IMR-90 (cell line): ENCODE measurements at places on chromosomes 5 and 9.

DNA sequence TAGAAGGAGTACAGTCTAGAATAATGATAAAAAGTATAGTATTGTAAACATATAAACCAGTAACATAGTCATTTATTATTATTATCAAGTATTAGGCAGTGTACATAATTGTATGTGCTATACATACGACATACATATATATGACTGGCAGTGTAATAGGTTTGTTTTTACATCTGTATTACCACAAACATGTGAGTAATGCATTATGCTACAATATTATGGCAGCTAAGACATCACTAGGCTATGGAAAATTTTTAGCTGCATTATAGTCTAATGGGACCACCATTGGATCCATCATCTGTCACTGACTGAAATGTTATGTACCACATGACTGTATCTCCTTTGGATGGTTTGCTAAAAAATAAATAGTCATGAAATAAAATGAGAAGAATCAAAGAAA, 530.0 kb downstream of the PRR16 start:
- DNase-seq = no peak

- DNase-seq = no peak
Measured at GRCh38 chr9:114722937-114723620, 41.1 kb upstream of the TEX48 start.

DNA sequence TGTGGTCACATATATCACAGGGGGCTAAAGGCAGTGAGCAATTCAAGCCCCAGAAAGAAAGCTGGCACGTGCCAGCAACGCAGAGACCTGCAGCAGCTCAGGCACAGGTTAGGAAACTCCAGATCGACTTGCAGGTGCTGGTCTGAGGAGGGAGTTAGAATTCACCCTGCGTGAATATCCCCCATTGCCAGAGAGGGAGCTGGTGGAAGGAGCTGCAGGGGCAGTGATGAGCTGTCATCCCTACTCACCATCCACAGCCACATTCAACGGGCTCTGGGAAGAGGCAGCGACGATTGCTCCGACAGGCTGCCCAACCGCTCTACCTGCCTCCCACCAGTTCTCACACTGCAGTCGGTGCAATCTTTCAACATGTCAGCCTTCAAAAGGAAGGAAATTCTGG, 40.8 kb upstream of the CLK4 start:
- no peak for DNase-seq

GRCh38 chr5:124963236-124963919, 216.9 kb upstream of the ZNF608 start:
- peak; percentile 95 for DNase-seq

- no peak for DNase-seq
Measured at GRCh38 chr5:72499730-72500129, 7.5 kb downstream of the ZNF366 start.

DNA sequence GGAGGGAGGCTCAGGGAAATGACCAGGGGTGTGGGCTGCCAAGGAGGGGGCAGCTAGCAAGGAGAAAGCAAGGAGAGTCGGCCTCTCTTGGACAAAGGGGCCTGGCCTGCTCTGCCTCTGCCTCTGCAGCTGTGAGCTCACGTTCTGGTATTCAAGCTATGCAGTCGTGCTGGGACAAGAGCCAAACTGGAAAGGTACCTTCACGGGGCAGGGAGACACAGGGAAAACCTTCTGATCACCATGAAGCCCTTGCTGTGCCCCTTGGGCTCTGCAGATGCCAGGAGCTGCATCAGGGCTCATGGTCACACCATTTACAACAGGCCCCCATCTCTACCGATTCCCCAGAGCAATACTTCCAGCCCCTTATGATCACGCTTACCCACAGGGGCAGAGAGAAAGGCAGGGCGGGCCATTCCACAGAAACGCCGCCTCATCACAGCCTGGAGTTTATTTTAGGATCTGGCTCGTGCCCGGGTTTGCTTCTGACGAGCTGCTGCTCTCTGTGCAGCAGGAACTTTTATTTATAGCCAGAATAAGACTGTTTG, 63.2 kb downstream of the PRRT1B start:
- DNase-seq = peak; percentile 87

- DNase-seq = peak; percentile 99
Measured at GRCh38 chr5:140312067-140312790, 9.3 kb upstream of the PFDN1 start.

DNA sequence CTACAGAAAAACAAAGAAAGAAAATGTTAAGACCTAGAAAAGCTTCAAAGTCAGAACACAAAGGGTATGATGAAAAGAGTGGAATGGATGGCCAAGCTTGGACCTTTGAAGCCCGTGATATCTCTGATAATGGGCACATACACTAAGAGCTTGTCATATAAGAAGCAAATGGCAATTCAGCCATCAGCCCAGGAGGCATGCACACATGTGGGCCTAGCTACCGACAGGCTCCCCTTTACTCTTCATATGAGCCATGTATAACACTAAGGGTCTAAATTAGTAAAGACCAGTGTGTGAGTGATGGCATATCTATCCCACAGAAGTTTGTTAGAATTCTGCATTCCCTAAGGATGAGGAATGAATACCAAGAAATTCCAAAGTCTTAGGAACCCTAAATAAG, 20.1 kb downstream of the GRHPR start:
- DNase-seq = no peak

DNA sequence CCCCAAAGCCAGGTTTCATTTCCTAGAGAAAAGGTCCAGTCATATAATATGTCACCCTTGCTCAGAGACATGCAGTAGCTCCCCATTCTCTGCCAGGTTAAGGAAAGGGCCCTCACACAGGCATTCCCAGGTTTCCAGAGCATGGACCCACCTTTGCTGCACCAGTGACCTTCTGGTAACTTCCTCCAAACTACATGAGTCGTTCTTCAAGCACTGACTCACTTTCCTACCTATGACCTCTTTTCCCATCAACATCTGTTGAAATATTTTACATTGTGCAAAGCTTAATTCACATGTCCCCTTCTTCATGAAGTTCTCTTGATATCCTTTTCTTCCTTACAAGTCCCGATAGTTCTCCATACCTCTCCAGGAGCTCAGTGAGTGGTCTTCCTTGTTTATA, 25.9 kb downstream of the SH3TC2 start:
- DNase-seq = peak; percentile 44

GRCh38 chr5:157222506-157223230, 42.0 kb downstream of the ITK start:
- peak; percentile 35 for DNase-seq

GRCh38 chr5:56481428-56482357, 248.6 kb upstream of the ANKRD55 start:
- peak; percentile 54 for DNase-seq

DNA sequence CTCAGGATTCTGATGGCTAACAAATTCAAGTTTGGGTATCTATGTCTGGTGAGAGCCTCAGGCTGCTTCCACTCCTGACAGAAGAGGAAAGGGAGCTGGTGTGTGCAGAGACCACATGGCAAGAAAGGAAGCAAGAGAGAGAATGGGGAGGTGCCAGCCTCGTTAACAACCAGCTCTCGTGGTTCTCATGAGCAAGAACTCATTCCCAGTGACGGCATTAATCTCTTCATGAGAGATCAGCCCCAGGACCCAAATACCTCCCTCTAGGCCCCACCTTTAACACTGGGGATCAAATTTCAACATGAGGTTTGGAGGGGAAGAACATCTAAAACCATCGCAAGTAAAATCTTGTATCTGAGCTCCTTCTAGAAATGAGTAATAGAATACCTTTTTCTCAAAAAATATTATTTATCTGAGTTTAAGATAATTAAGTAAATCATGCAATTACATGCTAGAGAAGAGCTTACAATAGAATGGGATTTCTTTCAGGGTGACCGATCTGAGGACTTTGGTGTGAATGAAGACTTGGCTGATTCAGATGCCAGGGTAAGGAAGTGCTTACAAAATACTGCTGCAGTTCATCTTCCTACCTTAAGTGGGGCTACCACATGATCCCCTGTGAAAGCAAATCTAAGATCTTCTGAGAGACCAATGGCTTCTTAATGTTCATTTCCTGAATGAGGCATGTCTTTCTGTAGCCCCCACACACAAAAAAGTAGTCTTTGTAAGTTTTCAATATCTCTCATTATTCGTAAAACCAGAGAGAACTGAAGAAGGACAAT, 11.5 kb downstream of the ANXA1 start:
- no peak for DNase-seq

- DNase-seq = peak; percentile 37
Measured at GRCh38 chr9:87184956-87185642, 237.8 kb upstream of the GAS1 start.

- DNase-seq = no peak
Measured at GRCh38 chr9:73437758-73438157, 286.1 kb downstream of the ANXA1 start.

GRCh38 chr9:136567651-136568287, 21.9 kb upstream of the NOTCH1 start:
- DNase-seq = peak; percentile 81

- no peak for DNase-seq
Measured at GRCh38 chr5:122356855-122357254, 44.8 kb downstream of the SNCAIP start.

DNA sequence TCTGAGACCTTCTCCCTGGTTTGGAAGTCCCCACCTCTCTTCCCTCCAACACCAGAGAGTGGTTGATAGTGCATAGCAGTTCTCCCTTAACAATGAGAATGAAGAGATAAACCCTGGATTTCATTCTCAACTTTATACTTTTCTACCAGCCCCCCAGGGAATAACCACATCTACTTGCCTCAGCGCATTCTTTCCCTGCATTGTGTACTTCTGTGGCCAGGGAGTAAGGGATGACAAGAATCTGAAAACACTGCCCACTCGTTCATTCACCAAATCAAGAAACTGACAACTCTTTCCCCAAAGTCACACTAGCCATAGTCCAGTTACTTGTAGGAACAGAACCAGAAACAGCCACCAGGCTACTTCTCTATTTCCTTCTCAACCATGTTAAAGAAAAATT, 46.0 kb upstream of the SPIN1 start:
- DNase-seq = peak; percentile 12

DNA sequence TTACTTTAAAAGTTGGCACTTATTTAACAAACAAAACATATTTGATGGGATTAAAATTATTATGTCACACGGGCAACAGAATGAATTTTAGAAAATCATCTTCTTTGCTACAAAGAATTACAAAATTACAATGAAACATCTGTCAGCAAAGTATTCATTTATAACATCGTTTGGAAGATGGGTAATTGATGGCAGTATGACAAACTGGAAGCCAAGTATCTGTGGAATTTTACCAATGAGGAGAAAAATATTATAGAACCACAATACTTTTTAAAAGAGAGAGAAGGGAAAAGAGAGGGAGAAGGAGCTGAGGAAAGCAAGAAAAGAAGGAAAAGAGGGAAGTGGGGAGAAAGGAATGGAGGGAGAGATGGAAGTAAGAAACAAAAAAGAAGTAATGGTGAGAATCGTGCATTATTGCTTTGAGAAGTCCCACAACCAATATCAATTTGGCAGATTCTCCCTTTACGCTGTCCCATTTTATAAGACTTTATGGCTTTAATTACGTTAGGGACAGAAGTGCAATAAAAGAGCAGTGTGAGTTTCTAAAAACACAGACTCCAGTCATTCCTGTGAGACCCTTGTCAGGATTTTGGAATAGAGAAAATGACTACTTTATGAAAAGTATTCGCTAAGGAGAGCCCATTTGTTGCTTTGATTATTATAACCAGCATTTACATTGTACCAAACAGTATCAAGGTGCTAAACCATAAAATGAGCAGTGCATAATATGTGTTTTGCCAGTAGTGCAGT, 76.7 kb downstream of the LURAP1L start:
- DNase-seq = no peak

GRCh38 chr5:42005561-42006153, 80.6 kb downstream of the FBXO4 start:
- DNase-seq = peak; percentile 24

- peak; percentile 31 for DNase-seq
Measured at GRCh38 chr9:71079451-71079850, 42.0 kb downstream of the TRPM3 start.

GRCh38 chr5:141127305-141127704, 5.7 kb downstream of the PCDHB4 start:
- no peak for DNase-seq

- DNase-seq = no peak
Measured at GRCh38 chr5:149756354-149756753, 26.2 kb downstream of the PPARGC1B start.

DNA sequence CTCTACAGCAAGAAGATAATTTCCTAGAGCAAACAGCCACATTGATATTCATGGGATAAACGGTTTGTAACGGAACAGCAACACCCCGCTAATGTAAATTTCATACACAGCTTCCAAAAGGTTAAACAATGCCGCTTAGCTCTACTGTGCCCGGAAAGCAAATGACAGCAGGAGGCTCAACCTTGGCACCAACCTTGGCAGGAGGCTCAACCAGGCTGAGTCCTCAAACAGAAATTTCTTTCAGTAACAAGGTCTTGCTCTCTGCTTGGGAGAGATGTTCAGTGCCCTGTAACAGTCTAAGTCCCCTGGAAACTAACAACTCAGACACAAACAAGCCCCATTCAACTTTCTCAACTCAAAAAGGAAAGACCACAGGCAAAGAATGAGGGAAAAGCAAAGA, 11.1 kb upstream of the PPP1R2B start:
- DNase-seq = no peak

DNA sequence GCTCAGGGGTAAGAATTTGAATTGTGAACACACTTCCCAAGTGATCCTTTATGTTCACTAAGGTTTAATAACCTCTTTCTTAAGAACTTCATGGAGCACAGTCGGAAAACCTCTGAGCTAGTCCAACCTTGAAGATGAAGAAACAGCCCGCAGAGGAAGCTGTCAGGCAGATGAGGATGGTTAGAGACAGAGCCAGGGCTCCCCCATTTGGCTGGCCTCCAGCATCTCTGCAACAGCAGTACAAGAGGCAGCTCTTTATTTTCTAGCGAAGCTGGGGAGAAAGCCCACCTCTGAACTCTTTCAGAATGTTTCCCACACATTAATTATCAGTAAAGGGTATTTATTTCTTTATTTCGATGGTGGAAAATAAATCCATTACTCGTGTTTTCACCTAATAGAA, 350.8 kb downstream of the DMRT2 start:
- DNase-seq = no peak

GRCh38 chr9:102237520-102237919, 499.1 kb upstream of the GRIN3A start:
- DNase-seq = no peak

DNA sequence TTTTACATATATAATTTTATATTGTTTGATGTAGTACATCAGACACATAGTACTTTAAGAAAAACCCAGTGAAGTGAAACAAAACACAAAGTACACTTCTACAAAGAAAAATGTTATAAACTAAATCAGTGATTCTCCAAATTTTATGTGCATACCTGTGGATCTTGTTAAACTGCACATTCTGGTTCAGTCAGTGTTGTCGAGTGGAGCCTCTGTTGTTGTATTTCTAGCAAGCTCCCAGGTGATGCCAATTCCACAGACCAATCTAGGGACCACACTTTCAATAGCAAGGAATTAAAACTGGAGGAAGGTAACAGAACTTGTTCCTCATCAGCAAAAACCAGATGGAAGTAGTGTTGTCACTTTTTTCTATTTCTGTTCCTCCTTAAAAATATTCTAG, 183.8 kb upstream of the CD180 start:
- DNase-seq = no peak
